ENCODE measurements at places on chromosomes 11 and 22. TPM values are rescaled to one million over a fixed set of nuclear protein-coding genes. Genes with fewer than 3 reads are reported as not detected.

The MMP7 gene
- 22.7 TPM for total RNA-seq

The OR52L1 gene
- not detected for total RNA-seq

The MS4A6E gene
- not detected for total RNA-seq

The SYCE3 gene
- 0.58 TPM for total RNA-seq

The RFPL2 gene
- total RNA-seq: 0.10 TPM

The OR5J2 gene
- not detected for total RNA-seq

The ANO1 gene
- total RNA-seq: 0.82 TPM

The SEPTIN5 gene
- 7.2 TPM for total RNA-seq

The OR4C45 gene
- not detected for total RNA-seq

The CNIH2 gene
- total RNA-seq: 2.9 TPM

The CLMP gene
- total RNA-seq: 26.8 TPM

The LRRC74B gene
- total RNA-seq: not detected

The FAM180B gene
- total RNA-seq: not detected

The OOSP1 gene
- total RNA-seq: not detected

The DBX1 gene
- not detected for total RNA-seq

The ADM2 gene
- 0.55 TPM for total RNA-seq
